Bronchial epithelial cell (primary cell): ENCODE measurements at places on chromosomes 12 and 14. TPM values are rescaled to one million over a fixed set of nuclear protein-coding genes. Genes with fewer than 3 reads are reported as not detected.

DNA sequence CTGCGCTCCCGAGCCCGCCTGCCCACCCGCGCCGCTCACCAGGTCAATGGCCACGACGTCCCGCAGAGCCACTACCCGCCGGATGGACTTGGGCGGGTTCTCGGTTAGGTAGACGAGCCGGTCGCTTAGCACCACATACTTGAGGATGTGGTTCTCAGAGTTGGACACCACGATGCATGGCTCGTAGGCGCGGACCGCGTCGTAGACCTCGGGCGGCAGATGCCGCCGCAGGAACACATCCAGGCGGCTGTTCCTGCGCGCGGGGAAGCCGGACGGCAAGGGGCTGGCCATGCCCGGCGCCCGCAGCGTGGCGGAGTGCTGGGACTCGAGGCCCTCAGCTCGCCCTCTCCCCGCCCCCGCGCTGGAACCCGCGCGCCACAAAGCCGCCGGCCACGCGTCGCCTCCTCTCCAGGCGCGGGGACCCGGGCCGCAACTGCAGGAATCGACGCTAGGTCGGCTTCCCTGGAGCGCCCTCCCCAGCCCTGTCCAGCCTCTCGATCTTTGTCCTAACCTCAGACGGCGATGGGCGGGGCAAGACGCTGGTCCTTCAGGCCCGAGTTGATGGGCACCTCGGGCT is at the start of gene C12orf56:
Gene C12orf56 (minus strand): TSS at position 484 of the 577 bp plus-strand sequence. CDS start 193 bp downstream, at position 291.
- DNase-seq = peak; percentile 21

DNA sequence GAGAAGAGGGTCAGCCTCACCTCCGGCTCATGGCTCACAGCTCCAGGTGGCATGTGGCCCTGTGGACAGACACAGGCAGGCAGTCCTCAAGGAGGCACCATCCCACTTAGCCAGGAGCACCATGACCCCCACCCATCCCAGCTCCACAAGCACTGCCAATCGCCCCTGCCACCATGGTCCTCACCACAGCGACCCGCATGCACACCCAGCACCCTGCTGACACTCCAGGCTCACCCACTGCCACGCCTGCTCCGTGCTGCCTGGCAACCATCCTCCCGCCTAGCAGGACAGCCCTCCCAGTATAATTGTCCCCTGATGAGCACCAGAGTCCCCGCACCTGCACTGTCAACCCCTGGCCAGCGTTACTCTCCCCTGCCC is 50.9 kb downstream of the TRPV4 start:
- DNase-seq = no peak

DNA sequence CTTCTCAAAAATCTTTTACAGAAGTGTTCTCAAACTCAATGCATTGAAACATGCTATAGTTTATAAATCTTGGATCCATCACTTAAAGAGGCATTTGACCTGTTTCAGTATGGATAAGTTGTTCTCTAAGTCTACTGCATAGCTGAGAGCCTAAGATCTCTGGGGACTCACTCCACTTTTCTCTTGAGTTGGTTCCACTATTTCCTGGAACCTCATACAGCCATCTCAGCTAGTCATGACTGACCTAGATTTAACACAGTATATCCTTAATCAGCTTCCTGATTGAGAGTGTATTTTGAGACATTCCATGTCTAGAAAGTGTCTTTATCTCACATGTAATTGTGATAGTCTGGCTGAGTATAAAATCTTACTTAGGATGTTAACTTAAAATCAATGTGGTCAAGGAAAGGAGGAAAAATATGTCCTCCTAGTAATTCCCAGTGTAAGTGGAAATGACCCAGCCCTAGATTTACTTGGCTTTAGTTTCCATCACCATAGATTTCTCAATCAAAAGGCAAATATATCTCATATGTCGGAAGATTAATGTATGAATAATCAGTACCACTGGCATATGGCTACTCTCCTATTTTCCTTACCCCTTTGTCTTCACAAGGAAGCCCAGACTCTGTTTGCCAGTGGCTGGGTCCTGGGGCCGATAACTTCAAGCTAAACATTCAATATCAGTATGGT is 61.9 kb downstream of the KICS2 start:
- peak; percentile 82 for DNase-seq

DNA sequence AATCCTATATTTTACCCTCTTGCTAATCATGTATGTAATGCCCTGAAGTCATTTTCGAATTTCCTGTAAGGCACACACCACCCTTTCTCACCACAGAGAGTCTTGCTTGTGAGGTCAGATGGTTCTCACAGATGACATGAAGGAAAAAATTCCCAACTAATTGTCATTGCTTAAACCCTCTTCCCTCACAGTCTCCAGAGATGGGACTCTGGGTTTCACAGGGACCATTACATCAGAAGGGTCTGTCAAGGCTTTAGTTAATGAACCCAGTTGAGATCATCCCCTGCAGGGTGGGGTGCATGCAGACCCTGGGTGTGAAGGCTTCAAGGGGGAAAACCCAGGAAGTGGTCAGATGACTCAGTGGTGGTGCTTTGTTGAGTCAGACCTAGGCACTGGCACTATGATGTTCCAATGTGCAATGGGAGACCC is 229.6 kb downstream of the BCAT1 start:
- peak; percentile 87 for DNase-seq

DNA sequence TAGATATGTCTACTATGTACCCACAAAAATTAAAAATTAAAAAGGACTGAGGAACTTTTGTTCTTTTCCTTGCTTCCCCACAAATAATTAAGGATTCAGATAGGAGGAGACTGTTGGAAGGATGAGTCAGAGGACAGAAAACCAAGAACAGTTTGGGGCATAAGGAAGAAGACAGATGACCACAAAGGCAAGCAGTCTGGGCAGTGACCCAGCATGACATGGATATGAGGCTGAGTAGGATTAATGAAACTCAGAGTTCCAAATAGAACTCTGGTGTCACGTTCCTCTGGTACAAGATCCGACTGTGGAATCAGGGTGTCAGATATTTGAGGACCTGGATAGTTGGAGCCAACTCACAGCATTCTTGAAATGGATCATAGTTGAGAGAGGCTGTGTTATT is 89.3 kb upstream of the SLC38A4 start:
- DNase-seq = peak; percentile 77

- peak; percentile 90 for DNase-seq
Measured at GRCh38 chr12:6345319-6346091, 3.6 kb upstream of the TNFRSF1A start.

- DNase-seq = peak; percentile 15
Measured at GRCh38 chr14:95227279-95227860, 70.0 kb upstream of the DICER1 start.

GRCh38 chr12:108180255-108181094 is 51.4 kb downstream of the WSCD2 start:
- DNase-seq = no peak

- peak; percentile 25 for DNase-seq
Measured at GRCh38 chr12:13404631-13405473, 208.3 kb downstream of the EMP1 start.

DNA sequence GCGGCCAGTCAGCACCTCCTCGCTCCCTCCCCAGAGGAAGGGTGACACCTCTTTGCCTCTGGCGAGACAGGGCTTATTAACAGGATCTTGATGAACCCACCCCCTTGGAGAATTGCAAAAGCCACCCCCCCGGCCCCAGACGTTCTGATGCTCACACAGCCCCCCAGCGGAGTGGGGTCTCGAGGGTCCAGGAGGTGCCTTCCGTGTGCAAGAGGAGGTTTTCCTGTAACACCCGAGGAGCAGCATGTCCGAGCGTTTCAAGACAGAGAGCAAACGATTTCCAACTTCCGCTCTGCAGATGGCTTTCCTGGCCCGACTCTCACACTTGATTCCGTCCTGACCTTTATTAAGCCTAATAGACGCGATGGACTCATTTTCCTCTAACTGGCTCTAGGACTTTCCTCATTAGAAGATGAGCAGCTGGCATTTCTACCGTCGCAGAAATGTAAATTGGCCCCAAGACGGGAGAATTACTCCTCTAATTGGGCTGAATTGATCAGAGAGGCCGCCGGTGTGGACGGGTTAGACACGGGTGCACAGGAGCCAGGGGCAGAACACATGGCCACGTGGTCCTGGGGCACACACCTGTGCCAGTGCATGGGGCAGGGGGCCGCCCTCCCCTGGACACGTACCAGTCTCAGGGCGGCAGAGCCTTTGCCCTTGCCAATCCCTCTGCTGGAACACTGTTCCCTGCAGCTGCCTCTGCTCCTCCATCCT is 84.4 kb downstream of the NOC4L start:
- DNase-seq = no peak

DNA sequence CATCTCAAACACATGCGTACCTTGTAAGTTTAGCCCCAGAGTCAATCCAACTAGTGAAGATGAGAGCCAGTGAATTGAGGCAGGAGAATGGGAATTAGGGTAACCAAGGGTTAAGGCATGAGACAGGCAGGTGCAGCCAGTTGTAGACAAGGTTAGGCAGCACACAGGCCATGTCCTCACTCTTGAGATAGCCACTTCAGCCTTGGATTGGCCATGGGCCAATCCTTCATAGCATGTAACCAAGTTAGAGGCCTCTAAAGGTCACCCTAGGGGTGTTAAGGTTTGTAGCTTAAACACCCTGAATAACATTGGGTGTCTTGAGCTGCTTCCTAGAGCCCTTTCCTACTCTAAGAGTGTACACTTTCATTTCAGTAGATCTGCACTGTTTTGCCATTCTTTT is 208.2 kb upstream of the RBM19 start:
- DNase-seq = no peak

GRCh38 chr12:6461401-6462233 is 8.9 kb downstream of the VAMP1 start:
- DNase-seq = peak; percentile 63

GRCh38 chr14:50542941-50543418 is 10.6 kb upstream of the MAP4K5 start:
- DNase-seq = peak; percentile 86

DNA sequence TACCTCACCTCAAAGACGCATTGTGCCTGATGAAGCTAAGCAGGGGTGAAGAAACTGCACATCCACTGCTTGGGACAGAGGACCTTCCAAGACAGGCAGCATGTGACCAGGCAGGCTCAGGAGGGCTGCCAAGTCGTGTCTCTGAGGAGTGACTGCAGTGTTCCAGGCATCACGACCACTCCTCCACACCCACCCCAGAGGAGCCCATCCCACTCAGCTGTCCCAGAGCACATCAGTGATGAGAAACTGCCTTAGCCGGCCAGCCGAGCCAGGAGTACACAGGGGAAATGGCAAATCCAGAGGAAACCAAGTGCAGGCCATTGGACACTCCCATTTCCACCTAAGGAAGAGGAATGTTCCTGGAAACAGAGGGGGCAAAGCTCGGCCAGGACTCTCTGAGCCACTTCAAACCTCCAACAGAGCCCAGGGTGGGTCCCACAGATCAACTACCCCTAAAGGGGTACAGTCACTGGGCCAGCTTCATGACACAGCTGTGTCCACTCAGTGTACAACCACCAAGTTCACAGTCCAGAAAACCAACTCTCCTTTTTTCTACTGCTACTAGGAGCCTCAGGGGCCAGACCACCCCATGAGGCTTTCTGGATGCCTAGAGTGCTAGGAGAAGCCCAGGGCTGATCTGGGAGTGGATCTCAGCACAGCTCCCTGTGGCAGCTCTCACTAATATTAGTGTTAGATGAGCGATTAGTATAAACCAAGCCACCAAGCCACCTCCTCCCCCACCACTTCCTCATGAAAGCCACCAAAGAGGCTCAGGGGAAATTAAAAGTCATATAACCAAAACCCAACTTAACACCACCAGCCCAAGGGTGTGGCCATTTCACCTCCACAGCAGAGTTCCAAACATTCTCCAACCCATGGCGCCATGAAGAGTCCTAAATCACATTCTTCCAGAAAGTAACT is 15.4 kb downstream of the PXN start:
- no peak for DNase-seq

- peak; percentile 35 for DNase-seq
Measured at GRCh38 chr14:91144425-91145145, 30.7 kb downstream of the DGLUCY start.

GRCh38 chr12:9795945-9796344 is 31.3 kb upstream of the KLRF1 start:
- DNase-seq = no peak

GRCh38 chr12:119807380-119807779 is 69.7 kb downstream of the CIT start:
- DNase-seq = no peak

DNA sequence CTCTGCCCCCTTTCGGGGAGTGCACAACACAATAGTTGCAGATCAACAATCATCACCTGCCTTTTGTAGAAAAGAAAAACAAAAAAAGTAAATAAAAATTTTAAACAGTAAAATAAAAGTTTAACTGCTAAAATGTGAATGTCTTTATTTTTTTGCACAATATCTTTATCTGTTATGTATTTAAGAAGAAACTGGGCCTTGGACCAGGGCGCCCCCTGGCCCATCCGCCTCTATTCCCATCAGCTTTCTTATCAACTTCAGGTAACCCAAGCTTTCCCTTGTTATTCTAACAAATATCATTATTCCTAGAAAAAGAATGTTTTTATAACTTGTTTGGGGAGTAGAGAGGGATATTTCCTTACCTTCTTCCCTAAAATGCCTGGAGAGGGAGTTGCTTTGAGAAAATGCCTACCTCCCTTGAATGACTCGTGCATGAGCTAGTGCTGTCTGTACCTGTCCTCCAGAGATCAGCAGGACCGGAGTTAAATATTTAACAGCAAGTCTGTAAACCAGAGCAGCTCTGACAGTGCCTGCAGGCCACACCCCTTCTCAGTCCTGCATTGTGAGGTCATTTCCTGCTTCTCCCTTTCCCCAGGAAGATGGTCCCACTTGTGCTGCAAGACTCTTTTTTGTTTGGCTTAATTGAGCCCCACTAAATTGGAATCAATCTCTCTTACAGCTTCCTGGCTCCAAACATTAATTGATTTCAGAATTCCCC is 192.8 kb upstream of the RGS6 start:
- DNase-seq = peak; percentile 88

DNA sequence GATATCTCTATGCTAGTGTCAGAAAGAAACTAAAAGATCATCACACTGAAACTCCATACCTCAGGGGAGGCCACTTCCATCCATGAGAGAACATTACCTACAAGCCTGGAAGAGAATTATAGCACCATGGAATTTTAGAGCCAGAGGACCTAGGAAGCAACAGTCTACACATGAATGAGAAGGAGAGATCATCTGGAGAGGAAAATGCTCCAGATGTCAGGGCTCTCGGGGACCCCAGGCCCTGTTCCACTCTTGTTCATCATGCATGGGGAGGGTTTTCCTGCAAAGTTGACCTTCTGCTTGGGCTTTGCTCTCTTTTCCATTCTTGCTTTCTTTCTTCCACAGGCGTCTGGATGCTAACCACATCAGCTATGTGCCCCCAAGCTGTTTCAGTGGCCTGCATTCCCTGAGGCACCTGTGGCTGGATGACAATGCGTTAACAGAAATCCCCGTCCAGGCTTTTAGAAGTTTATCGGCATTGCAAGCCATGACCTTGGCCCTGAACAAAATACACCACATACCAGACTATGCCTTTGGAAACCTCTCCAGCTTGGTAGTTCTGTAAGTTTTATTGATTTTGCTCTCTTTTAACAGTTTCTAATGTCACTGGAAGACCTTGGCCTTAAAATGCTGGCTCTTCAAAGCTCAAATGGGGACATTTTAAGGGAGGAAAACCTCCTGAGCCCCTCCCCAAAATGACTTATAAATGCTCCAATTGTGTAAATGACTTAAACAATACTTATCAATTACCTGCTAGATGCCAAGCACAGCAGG is 110.7 kb downstream of the ZFC3H1 start:
- no peak for DNase-seq

The SLC5A8 gene
- under 0.01 TPM in 1 of 2 replicates, not detected in the other for total RNA-seq

The PLA2G1B gene
- total RNA-seq = not detected in 2 replicates

The FAM181A gene
- not detected in 2 replicates for total RNA-seq

The TAS2R7 gene
- not detected in 2 replicates for total RNA-seq

The GALNT4 gene
- 9.7 and 10.8 TPM in 2 replicates for total RNA-seq

The SLC17A8 gene
- total RNA-seq = not detected in 2 replicates

The CLEC9A gene
- total RNA-seq = not detected in 2 replicates

The RAB35 gene
- total RNA-seq = 26.9 and 31.5 TPM in 2 replicates

The OTX2 gene
- total RNA-seq = not detected in 2 replicates

The OR10G3 gene
- total RNA-seq = not detected in 2 replicates
